Progenitor cell of endocrine pancreas (in vitro differentiated cells): ENCODE measurements at places on chromosomes 12 and 14. TPM values are rescaled to one million over a fixed set of nuclear protein-coding genes. Genes with fewer than 3 reads are reported as not detected.

DNA sequence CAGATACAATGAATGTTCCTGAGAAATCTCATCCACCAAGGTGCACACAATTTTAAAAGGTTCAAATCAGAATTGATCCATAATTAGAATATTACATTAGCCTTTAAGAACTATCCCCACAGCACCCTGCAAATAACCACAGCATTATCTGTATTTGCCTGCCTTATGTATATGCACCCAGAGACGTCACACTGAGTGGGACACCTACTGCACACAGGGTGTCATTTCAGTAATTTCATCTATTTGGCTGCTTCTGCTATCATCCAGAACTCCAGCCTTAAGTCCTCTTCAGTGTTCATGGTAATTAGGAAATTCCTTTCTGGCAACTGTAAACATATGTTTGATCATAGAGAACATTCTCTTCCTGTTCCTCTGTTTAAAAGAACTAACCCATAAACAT lies 298.4 kb downstream of the SYT1 start:
- DNase-seq: no peak

DNA sequence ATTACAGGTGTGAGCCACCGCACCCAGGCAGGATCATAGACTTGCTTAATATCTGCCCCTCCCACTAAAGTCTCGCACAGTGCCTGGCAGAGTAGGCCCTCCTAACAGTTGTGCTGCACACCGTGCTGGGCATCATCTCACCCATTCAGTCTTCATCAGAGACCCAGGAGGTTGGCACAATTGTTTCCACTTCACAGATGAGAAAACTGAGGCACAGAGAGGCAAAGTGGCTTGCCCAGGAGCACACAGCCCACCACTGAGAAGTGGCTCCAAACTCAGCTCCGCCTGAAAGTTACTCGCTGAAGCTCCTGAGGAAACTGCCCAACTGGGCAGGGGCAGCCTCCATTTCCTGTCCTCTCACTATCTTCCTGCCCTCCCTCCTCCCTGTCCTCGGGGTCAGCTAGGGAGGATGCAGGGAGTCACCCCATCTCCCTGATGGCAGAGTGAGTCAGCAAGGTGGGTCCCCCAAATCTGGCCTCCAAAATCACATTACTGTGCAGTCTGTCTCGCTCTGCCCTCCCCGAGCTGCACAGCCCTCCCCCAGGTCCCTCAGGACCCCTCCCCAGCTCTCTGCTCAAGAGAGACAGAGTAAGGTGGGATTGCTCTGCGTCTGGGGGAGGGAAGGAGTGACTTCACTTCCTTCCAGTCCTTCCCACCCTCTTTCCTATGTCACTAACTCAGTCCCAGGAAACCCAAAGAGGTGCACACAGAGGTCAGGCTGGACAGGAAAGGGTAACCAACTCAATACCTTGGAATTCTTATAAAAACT lies 5.7 kb downstream of the SLC8B1 start:
- DNase-seq: no peak

- no peak for DNase-seq
These were observed 581.0 kb upstream of the TMEM132C start for GRCh38 chr12:127685931-127686330.

GRCh38 chr14:103315351-103315911 lies 18.6 kb upstream of the EIF5 start:
- no peak for DNase-seq

Gene ABCC9
- 0.16 and 0.29 TPM in 2 replicates for total RNA-seq
